ENCODE measurements at places on chromosomes 7 and 10. TPM values are rescaled to one million over a fixed set of nuclear protein-coding genes. Genes with fewer than 3 reads are reported as not detected.

GRCh38 chr10:73910764-73911552 is at the start of gene PLAU:
Gene PLAU (plus strand): TSS chr10:73911132. CDS start chr10:73911556, 424 bp downstream.
- DNase-seq = no peak

DNA sequence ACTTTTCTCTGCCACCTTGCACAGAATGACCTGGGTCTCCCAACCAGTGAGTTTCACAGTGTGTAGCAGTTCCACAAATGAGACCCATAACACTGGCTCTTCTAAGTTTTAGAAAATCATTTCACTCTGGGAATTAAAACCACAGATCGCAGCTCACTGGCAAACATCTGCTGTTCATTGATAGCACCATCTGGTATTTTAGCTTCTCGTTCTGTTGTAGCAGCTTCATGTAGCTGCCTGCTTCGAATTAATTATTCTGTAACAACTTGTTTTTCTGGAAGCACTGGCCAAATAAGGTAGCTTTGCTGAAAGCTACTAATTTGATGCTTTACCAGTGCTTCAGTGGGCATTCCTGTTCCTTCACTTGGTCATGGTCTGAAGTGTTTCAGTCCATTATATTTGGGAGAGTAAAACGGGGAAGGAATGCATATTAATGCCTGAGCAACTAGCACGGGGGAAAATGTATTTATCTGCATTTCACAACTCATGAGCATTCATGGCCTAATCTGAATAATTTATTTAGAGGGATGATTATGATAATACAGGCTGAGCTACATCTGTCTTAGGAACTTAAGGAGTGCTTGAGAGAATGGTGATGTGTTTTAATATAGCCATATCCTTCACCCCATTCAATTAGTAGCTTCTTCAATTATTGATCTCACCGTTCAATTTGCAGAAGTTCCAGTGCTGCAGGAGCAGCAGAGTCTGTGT is 447.4 kb downstream of the XPNPEP1 start:
- no peak for DNase-seq

GPER1 gene
- total RNA-seq = 1.8 TPM

- DNase-seq = no peak
These were observed 318.9 kb downstream of the KCNMA1 start for GRCh38 chr10:77318739-77319138.

GRCh38 chr10:5117026-5117425 is 22.8 kb downstream of the AKR1C3 start:
- DNase-seq = no peak

DNA sequence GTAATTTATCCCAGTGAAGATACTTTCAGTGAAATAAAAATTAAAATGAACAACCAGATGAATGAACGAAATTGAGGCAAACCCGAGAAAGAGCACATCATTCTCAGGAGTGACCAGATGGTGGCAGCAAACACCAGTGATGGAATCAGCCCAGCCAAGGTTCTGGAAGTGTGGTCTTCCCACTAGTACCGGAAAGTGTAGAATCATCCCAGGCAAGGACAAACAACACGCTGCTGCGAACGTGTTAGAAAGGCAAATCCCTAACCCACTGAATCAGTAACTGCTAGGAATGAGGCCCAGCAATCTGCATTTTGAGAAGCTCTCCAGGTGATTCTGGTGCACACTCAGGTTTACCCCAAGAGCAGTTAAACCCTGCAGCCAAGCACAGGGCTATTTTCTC is 15.5 kb upstream of the SLC18A3 start:
- DNase-seq = peak; percentile 33

GRCh38 chr7:98229991-98230745 is 18.9 kb downstream of the BHLHA15 start:
- no peak for DNase-seq

CPA1 gene
- not detected for total RNA-seq

GRCh38 chr7:31096198-31096876 is 44.2 kb downstream of the ADCYAP1R1 start:
- no peak for DNase-seq

GRCh38 chr7:28245123-28245878 is 64.7 kb upstream of the JAZF1 start:
- DNase-seq = no peak

APBB1IP gene
- 0.47 TPM for total RNA-seq

Measured in glomerular endothelial cell (primary cell).